ENCODE measurements at places on chromosomes 5 and 9.

DNA sequence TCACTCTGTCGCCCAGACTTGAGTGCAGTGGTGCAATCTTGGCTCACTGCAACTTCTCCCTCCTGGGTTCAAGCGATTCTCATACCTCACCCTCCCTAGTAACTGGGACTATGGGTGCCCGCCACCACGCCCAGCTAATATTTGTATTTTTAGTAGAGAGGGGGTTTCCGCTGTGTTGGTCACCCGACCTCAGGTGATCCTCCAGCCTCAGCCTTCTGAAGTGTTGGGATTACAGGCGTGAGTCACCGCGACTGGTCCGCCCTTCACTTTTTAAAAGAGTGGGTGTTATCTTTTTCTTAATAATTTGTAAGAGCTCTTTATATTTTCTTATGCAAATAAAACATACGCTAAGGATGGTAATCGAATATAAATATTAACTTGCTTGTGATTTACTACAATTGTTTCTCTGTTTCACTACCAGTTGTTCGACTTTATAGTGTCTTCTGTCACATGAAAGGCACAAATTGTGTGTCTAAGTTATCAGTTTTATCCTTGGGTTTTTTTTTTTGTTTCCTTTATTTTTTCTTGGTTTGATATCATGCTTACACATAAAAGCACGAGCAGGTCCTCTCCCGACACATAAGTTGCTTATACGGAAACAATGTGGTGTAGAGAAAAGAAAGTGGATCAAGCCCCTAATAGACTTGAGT, 1.9 kb upstream of the GPBP1 start:
- no peak for DNase-seq

- no peak for DNase-seq
Observed at GRCh38 chr5:612498-613424, 621 bp downstream of the CEP72 start.

GRCh38 chr9:133169102-133169501, 5.4 kb upstream of the GBGT1 start:
- DNase-seq: no peak

GRCh38 chr9:22773501-22774220, 327.0 kb downstream of the DMRTA1 start:
- no peak for DNase-seq

DNA sequence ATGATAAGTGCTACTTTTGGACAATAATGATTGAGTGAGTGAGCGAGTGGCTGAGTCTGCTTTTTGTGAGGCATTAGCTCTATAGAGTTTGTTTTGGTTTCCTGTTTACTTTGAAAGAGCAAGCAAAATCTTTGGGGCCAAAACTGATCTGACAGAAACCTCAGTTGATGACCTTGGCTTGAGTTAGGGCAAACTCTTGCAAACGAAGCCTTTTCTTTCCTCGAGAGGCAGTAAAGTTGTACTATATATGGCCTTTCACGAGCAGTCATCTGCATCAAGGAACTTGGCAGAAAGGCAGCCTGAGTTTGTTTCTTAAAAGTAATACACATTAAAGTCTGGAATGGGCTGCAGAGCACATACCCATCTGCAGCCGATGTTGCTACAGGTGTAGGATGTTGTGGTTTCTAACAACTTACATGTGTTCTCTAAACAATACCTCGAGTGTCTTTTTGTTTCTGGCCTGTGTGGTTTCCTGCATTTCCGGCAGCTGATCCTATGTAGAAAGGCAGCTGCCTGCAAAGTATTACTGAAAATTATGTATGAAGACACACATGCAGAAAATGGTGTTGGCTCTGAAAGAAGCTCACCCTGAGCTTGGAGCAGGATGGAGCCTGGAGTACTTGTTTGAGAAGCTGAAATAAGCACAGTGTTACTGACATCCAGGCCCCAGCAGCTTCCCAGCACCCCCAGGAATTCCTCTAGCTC, 60.8 kb downstream of the FOXD1 start:
- peak; percentile 68 for DNase-seq

DNA sequence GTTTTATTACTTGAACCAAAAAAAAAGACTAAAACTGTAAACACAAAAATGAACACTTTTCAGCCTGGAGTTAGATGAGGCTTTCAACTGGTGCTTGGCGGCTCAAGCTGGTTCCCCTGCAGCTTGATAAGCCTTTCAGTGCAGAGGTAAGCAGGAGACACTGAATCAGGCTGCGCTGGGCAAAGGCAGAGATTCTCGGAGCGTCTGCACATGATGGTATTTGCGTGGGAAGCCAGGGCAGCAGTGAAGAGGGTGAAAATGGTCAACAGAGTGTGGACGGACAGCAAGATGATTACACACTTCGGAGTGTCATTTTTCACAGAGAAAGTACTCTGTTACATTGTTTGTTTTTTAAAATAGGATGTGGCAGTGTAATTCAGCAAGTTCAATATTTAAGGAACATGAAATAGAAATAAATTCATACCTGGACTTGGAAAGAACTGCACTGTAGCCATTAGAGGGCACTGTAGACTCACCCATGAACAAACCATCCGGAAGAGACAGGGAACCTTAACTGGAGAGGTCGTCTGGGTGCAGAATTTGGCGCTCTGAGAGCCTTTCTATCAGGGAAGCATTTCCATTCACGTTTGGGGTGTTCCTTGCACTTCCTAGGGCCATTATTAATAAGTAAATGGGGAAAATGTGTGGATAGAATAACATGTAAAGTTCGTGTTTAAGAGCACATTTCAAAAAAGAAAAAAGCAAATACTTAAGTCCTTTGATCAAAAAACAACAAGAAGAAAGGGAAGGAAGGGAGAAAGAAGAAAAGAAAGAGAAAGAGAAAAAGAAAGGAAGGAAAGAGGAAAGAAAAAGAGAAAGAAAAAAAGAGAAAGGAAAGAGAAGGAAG, 69.8 kb downstream of the ICE1 start:
- peak; percentile 61 for DNase-seq

Measured in CD4-positive, alpha-beta T cell treated with Interleukin-6 at 100 ng/mL for 8 hours (primary cell).